Body of pancreas (tissue), 4 donors: ENCODE measurements at places on chromosomes 7 and 10. TPM values are rescaled to one million over a fixed set of nuclear protein-coding genes. Genes with fewer than 3 reads are reported as not detected.
A peak's percentile ranks its signal among the peaks of the same experiment; 100 is the strongest.

ADAMTS14 gene
- not detected for total RNA-seq

DNA sequence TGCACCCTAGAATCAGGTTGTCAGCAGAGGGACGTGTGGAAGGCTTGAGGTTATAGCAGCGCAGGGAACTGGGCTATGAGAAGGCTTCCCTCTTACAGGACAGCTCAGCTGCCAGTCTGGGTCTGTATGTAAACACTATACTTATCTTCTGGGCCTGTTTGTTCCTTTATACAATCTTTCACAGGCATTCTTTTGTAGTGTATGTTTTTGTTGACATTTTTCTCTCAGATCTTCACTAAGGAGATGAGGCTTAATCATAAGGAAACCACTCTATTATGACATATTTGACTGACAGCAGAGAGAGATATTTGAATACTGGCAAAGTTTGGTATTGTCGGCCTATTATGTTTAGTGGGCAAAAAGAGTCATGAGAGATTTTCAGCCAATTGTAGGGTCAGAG is 929 bp downstream of the GBF1 start:
- no peak for DNase-seq
- H3K4me3 ChIP-seq: peak overlapping the region; percentile 99
- H3K36me3 ChIP-seq: no peaks in the 10 kb centered on the region
- no peak overlapping the region for H3K27ac ChIP-seq
- peaks cover 59% of the 10 kb centered on the region for H3K4me1 ChIP-seq

CASP7 gene
- 23.1 TPM for total RNA-seq

GRCh38 chr10:79038841-79039201 is 29.9 kb upstream of the ZMIZ1 start:
- no peak overlapping the region for H3K27ac ChIP-seq
- no peak overlapping the region for H3K4me3 ChIP-seq
- DNase-seq: no peak

GRCh38 chr7:78742694-78743093 is 710.8 kb downstream of the MAGI2 start:
- H3K27ac ChIP-seq: no peak overlapping the region
- no peak overlapping the region for H3K4me3 ChIP-seq
- no peak for DNase-seq
- H3K36me3 ChIP-seq: no peaks in the 10 kb centered on the region
- peaks cover 4% of the 10 kb centered on the region for H3K4me1 ChIP-seq
